ENCODE measurements at places on chromosomes 11 and 22. TPM values are rescaled to one million over a fixed set of nuclear protein-coding genes. Genes with fewer than 3 reads are reported as not detected.
A peak's percentile ranks its signal among the peaks of the same experiment; 100 is the strongest.

PLAAT5 gene
- total RNA-seq: 0.32 TPM

SHANK2 gene
- 0.11 TPM for total RNA-seq

OMP gene
- not detected for total RNA-seq

CBLIF gene
- not detected for total RNA-seq

OR5M3 gene
- not detected for total RNA-seq

TEF gene
- total RNA-seq: 14.0 TPM

INS gene
- total RNA-seq: not detected

DNA sequence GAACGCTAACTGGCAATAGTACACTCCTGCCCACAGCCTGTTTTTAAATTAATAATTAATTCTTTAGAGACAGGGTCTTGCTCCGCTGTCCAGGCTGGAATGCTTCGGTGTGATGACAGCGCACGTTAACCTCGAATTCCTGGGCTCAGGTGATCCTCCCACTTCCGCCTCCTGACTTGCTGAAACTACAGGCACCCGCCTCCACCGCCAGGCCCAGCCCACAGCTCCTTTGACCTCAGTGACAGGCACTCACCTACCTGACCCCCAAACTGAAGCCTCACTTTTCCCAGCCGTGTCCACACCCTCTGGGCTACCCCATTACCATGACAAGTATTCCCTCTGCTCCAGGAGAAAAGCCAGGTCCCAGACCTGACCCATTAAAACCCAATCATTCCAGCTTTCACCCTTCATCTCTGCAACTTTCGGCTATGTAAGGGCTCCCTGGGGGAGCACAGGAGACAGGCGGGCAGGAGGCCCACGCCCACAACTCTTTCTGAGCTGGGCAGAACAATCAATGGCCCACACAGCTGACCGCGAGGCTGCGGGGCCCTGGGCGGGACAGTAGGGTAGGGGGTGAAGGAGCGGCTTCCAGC is 730 bp downstream of the LMNTD2 start:
- DNase-seq: no peak

DNA sequence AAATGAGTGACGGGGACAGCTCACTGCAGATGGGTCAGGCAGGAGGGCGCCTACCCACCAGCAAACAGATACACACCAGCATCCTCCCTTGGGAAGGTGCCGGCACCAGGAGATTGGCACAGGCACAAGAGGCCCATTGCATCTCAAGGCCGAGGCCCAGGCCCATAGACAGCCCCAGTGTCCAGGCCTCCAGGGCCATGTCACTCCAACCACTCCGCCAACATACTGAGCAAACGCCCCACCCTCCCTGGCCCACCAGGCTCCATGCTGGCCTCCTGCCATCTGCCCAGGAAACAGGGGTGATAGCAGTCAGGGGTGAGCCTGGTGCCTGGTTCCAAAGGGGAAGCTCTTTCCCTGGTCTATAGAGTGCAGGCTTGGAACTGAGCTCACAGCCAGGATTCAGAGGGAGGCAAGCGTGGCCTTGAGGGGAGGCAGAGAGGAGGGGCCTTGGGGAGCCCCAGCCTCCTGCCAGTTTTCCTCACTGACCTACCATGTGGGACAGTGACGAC is 34.7 kb downstream of the PISD start:
- DNase-seq: no peak

DNA sequence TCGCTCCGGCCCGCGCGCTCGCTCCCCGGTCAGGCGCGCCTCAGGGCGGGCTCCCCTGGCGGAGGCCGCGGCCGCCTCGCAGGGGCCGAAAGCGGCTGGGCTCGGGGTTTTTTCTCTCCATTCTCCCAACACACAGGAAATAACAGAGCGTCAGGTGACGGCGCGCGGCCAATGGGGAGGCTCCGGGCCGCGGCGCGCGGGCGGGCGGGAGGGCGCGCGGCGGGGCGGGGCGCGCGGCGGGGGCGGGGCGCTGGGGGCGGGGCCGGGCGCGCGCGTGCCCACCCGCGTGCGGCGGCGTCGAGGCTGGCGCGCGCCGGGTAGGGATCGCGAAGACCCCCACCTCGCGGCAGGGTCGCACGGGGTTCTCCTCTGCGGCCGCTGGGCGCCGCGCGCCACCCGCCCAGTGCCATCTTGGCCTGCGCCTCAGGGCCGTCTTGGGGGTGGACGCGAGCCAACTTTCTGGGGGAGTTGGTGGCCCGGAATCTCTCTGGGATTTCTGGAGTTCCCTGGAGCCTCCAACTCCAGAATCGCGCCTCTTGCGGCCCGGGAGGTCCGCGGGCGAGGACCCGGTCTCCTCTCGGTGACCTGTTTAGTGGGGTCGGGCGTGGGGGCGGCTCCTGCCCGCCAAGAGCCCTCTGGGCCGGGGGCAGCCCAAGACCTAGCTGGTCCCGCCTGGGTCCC is at the start of gene TCF20:
TCF20 (minus strand) TSS at position 144 of the 681 bp plus-strand sequence. CDS start 55,348 bp downstream, outside the sequence.
- peak; percentile 92 for DNase-seq

GRCh38 chr11:58928691-58929090 is 10.6 kb upstream of the GLYATL1 start:
- DNase-seq: no peak

DNA sequence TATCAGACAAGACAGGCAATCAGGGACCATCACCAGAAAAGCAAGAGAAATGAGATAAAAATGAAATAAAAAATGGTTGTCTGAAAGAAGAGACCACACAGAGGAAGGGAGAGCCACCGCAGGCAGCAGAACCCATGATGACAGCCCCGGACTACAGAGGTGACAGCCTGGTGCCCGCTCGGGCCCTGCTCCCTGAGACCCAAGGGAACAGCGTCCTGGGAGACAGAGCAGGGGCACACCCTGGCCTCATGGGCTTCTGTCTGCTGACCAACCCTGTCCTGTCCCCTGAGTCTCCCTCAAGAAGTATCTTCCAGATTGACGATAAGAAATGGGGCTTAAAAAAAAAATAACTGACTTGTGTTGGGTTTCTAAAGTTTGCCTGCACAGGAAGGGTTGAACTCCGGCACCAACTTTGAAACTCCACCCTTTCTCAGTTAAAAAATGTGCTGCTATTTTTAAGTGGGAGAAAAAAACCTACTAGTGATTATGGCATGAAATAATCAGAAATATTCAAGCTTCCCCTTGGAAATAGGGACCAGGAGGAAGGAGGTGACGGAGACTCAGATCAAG is 70.1 kb upstream of the TTLL12 start:
- no peak for DNase-seq

DNA sequence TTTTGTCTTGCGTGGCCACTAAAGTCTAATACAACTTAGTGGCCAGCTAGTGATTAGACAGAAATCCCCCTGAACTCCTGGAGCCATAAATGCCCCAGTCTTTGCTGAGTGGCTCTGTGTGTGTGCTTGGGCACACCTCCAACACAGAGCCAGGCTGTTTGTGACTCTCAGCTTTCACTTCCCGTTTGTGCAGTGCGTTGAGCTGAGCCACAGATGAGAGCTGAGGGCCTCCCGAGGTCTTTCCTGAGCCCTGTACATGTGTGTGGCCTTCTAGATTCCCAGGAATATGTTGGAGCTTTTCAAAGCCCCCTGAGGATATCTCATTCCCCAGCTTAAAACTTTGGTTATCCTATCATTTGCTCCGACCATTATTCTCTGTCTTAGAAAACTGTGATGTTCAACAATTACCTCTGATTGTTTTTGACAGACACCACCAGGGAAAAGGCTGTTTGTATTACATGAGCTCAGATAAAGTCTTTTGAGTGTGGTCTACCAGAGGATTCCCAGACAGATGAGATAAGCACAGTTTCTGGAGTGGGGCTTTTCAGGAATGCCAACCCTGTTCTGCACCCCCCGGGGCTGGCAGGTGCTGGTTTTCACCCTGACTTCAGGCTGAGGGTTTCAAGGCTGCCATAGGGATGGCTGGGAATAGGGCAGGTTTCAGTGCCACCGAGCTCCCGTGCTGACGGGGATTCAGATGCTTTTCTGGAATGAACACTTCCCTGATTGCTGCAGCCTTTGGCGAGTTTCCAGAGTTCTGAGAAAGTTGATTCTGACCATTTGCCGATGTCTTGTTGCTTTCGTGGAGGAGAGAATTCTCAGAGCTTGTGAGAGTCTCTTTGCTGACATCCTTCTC is 23.8 kb downstream of the IGHMBP2 start:
- no peak for DNase-seq

- DNase-seq: no peak
Observed at GRCh38 chr11:63567044-63567840, 4.1 kb upstream of the PLAAT2 start.

Data from cardiac septum (tissue), 1 donor.